ACHN (cell line): ENCODE measurements at places on chromosomes 4 and X.

- no peak for DNase-seq
These were observed 22.8 kb downstream of the HMGB2 start for GRCh38 chr4:173311368-173311767.

DNA sequence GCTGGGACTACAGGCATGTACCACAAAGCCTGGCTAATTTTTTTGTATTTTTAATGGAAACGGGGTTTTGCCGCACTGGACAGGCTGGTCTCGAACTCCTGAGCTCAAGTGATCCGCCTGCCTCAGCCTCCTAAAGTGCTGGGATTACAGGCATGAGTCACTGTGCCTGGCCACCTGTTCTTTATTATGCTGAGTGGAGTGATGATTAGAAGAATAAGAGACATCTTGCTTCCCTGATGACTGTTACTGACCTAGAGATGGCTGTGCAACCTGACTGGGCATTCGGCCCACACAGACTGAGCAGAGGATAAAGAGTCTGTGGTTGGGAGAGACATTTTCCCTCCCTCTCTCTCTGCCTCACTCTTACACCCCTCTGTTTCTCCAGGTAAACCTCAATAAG, 56.7 kb downstream of the SPINK2 start:
- no peak for DNase-seq

GRCh38 chr4:153611679-153612078, 72.4 kb upstream of the TLR2 start:
- DNase-seq: peak; percentile 46

GRCh38 chrX:77431227-77431626, 16.0 kb upstream of the FGF16 start:
- DNase-seq: no peak

- no peak for DNase-seq
These were observed 673 bp downstream of the PARM1 start for GRCh38 chr4:74933562-74934015.

DNA sequence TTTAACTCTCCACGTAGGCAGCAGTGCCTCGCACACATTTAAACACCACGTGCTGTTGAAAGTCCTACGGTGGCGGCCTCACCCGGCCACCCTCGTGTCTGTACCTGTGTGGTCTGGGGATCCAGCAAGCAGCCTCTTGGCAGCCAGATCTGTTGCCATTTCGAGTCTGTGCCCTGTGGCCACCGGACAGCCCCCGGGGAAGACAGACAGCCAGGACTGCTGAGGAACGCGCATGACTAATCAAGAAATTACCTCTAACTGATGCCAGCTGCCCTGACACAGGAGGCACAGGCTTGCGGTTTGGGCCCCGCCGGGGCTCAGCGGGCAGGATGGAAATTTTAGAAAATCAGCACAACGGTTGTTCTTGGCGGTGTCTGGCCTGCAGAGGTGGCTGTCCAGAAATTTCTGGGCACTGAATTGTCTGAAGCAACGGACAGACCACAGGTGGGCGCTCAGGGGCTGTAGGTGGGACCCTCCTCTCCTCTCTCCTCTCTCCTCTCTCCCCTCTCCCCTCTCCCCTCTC, 15.6 kb upstream of the ASMTL start:
- peak; percentile 70 for DNase-seq

DNA sequence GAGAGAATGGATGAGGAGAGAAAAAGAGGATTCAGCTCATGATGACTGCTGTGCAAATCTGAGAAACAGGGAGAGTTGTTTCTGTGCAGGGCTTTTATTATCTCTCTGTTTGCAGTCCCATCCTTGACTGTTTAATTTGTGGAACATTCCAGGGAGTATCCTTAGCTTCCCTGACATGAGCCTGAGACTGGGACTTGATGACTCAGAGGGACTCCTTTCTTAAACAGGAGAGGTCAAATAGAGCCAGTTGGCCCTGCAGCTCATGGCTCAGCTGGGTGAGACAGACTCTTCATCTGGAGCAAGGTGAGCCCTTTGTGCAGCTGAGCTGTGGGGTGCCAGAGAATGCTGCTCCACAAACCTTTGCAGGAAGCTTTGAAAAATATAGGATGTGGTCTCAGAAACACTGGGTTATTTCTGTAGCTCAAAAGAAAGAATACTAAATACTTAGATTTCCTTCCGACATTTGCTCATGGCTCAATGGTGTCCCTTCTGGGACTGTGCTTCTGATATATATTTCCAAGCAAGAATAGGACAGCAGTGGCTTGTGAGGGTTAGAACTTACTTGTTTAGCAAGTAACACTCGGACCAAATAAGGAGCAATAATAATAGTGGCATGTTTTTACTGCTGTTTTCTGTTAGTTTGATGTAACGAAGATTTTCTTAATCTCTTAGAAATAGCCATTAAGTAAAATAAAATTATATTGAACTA, 14.5 kb downstream of the ARHGAP24 start:
- DNase-seq: no peak

DNA sequence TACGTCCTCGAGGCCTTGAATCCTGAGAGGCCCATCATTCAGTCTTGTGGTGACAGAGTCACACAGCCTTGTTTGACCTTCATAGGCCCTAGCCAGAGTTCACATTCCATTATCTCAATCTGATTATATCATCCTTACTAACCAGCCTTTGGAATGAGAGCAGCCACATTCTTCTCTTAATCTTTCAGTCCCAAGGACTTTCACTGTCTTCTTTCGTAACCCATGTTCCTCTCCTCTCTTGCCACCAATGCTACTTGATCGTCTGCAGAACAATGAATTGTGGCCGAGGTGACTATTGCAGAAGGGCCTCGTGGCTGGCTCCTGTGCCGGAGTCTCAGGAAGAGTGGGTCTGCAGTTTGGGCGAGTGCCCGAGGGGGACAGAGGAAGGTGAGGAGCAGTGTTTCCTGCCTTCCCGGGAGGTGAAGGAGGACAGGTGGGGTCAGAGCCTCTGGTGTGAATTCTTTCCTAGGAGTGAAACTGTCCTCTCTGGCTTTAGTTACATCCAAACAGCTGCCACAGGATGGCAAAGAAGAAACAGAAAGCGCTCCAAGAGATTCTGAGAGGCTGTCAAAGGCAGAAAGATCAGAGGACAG, 94.6 kb downstream of the LIMCH1 start:
- DNase-seq: no peak

GRCh38 chr4:152072001-152072485, 311.2 kb upstream of the GATB start:
- DNase-seq: no peak

GRCh38 chr4:127498366-127498765, 134.4 kb upstream of the INTU start:
- no peak for DNase-seq

DNA sequence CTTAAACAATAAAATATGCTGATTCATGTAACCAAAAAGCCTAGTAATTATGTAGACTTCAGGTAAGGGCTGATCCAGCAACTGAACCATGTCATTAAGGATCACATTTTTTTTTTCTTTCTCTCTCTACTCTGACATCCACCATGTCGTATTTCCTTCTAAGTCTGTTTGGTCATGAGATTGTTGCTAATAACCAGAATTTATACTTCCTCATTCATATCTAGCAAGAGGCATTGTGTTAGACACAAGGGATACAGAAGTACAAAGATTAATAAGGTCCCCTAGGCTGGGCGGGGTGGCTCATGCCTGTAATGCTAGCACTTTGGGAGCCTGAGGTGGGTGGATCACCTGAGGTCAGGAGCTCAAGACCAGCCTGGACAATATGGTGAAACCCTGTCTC, 24.1 kb downstream of the PHEX start:
- no peak for DNase-seq
